Vagina (tissue), 2 donors: ENCODE measurements at places on chromosomes 12 and 14.

- no peaks in the 10 kb centered on the region for H3K27me3 ChIP-seq
- H3K27ac ChIP-seq = no peak overlapping the region
- H3K36me3 ChIP-seq = no peaks in the 10 kb centered on the region
- no peak for DNase-seq
- no peaks in the 10 kb centered on the region for H3K4me1 ChIP-seq
Observed at GRCh38 chr12:122190842-122191668, 8.1 kb downstream of the LRRC43 start.

GRCh38 chr12:42483521-42483790, 106.1 kb downstream of the PRICKLE1 start:
- peaks cover 27% of the 10 kb centered on the region for H3K4me1 ChIP-seq
- DNase-seq = no peak

- H3K36me3 ChIP-seq = no peaks in the 10 kb centered on the region
- no peaks in the 10 kb centered on the region for H3K27me3 ChIP-seq
- no peak for DNase-seq
- H3K4me3 ChIP-seq = no peak overlapping the region
- no peaks in the 10 kb centered on the region for H3K4me1 ChIP-seq
Observed at GRCh38 chr12:94498073-94498472, 38.4 kb upstream of the CEP83 start.

DNA sequence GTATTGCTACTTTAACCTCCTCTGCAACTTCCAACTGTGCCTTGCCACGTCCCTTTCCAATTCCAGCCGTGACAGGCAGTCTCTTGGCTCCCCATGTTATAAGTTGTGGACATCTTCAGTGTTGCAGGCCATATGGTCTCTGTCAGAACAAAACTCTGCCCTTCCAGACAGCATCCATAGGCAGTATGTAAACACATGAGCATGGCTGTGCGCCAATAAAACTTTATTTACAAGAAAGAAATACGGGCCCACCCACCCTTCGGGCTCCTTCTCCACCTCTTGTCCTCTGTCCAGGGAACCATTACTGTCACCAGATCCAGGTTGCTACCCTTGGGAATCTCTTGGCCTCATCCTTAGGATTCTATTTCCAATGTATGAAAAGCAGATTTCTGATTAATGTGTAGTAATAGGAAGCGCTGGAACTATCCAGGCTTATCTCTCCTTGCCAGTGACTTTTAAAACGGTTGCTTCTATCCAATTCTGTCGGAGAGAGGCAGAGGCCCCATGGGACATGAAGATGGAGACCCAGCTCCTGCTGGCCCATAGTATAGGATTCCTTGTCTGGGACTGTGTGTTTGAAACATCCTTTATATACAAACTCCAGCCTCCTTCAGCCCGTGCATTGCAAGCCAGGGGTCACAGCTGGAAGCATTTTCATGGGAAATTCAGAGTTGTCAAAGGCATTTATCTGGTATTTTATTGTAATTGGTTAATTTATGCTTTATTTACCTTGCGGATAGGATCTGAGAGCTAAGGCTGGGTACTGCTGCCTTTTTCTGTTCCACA, 114.4 kb downstream of the ZNF664 start:
- H3K4me3 ChIP-seq = no peak overlapping the region
- H3K4me1 ChIP-seq = peaks cover 11% of the 10 kb centered on the region
- H3K36me3 ChIP-seq = no peaks in the 10 kb centered on the region
- no peak overlapping the region for H3K27ac ChIP-seq
- DNase-seq = no peak

DNA sequence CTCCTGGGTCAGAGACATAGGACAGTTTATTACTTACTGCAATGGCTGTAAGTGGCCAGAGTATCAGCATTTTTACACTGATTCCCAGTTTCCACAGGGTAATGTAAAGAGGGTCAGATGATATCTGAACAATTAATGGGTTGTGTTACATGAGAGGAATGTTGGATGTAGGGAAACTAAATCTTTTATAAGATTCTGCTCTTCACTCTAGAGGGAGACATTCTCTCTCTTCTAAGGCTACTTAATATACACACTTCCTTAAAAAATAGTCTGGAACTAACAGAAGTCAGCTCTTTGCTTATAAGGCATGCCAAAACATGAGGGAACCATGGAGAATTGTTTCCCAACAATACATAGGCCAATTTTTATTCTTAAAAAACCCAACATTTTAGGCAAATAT, 389.8 kb downstream of the ETNK1 start:
- no peak overlapping the region for H3K27ac ChIP-seq
- no peaks in the 10 kb centered on the region for H3K27me3 ChIP-seq
- no peaks in the 10 kb centered on the region for H3K4me1 ChIP-seq
- no peak for DNase-seq

DNA sequence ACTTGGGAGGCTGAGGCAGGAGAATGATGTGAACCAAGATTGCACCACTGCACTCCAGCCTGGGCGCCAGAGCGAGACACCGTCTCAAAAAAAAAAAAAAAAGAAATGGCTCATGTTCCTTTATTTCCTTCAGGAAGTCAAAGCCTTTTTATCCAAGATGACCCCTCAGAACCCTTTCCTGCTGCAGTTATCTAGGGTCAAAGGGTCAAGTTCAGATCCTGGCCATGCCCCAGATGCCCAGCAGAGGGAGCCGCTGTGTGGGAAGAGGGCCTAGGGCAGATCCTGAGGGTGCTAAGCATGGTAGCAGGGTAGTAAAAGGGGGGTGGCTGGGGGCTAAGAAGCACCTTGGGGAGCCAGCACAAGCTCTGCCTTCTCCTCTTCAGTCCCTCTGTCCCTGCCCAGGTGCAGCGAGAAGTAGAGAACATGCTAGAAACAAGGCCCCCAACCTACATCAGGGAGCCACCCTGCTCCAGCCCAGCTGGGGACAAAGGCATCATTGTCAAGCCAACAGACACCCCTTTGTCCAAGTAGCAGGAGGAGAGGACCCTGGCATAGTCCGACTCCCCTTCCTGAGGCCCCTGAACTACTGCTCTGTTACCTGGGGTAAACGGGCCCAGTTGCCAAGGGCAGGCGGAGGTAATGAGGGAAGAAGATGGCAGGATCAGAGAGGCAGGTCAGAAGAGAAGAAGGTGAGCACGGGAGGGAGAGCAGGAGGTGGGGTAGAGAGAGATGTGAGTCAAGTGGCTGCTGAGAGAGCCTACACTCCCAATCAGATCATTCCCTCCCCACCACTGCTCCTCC, 6.5 kb downstream of the NFE2 start:
- no peaks in the 10 kb centered on the region for H3K4me1 ChIP-seq
- H3K36me3 ChIP-seq = no peaks in the 10 kb centered on the region
- H3K27ac ChIP-seq = no peak overlapping the region
- no peak overlapping the region for H3K4me3 ChIP-seq
- H3K27me3 ChIP-seq = no peaks in the 10 kb centered on the region

GRCh38 chr12:9132008-9132535, 16.4 kb upstream of the A2M start:
- no peak for DNase-seq
- no peak overlapping the region for H3K4me3 ChIP-seq
- no peak overlapping the region for H3K27ac ChIP-seq
- H3K36me3 ChIP-seq = no peaks in the 10 kb centered on the region
- no peaks in the 10 kb centered on the region for H3K4me1 ChIP-seq
- H3K27me3 ChIP-seq = no peaks in the 10 kb centered on the region

- H3K4me3 ChIP-seq = no peak overlapping the region
- no peak overlapping the region for H3K27ac ChIP-seq
- DNase-seq = no peak
- H3K4me1 ChIP-seq = no peaks in the 10 kb centered on the region
- no peaks in the 10 kb centered on the region for H3K36me3 ChIP-seq
- H3K27me3 ChIP-seq = no peaks in the 10 kb centered on the region
Observed at GRCh38 chr14:75915045-75915444, 66.8 kb downstream of the TGFB3 start.

- H3K36me3 ChIP-seq = no peaks in the 10 kb centered on the region
- no peak overlapping the region for H3K27ac ChIP-seq
- no peaks in the 10 kb centered on the region for H3K27me3 ChIP-seq
- H3K4me3 ChIP-seq = no peak overlapping the region
- no peak for DNase-seq
Observed at GRCh38 chr12:2581293-2582045, 213.3 kb upstream of the FKBP4 start.

DNA sequence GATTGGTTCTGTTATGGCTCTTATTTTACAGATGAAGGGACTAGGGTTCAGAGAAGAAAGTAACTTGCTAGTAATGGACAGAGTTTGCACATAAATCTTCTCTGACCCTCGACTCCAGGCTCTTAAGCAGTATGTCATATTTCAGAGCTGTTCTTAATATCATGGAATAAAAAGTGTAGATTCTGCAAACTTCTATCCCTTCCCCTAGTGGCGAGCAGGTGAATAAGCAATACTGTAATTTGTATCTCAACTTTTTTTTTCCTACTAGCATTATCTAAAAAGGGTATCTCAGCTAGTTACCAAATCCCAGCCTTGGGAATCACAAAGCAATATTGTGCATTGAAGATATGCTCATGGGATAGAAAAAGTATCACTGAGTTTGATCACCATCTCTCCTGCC, 83.2 kb downstream of the ANO4 start:
- H3K4me1 ChIP-seq = no peaks in the 10 kb centered on the region
- DNase-seq = no peak
- H3K27me3 ChIP-seq = no peaks in the 10 kb centered on the region
- no peak overlapping the region for H3K4me3 ChIP-seq
- no peaks in the 10 kb centered on the region for H3K36me3 ChIP-seq

DNA sequence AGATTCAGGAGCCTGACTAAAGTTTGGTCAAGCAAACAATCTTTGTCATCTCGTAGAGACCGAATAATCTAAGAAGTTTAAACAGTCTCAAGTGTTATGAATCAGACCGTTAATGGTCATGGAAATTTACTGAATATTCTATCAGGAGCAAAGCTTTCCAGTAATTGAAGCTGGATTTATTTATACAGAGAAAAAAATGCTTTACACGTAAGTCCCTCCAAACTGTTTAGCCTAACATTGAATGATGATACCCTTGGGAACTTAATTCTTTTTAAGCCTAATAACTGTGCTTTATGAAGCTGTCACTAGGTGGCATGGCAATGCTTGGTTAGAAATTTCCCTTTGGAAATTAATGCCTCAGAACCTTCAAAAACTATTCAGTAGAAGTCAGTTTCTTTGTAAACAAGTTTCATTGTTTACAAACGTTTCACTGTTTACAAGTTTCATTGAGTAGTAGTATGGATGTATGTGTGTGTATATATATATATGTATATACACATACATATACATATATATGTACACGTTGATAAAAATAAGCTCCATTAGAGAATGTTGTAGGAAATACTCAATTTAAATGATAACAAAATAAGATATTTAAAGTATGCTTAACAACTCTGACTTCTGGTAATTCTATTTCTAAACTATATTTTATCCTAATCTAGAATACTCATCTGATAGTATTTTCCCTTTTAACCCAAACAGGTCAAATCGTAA, 32.1 kb downstream of the DEPDC4 start:
- no peak for DNase-seq
- H3K36me3 ChIP-seq = no peaks in the 10 kb centered on the region
- H3K27ac ChIP-seq = peak overlapping the region; percentile 51

DNA sequence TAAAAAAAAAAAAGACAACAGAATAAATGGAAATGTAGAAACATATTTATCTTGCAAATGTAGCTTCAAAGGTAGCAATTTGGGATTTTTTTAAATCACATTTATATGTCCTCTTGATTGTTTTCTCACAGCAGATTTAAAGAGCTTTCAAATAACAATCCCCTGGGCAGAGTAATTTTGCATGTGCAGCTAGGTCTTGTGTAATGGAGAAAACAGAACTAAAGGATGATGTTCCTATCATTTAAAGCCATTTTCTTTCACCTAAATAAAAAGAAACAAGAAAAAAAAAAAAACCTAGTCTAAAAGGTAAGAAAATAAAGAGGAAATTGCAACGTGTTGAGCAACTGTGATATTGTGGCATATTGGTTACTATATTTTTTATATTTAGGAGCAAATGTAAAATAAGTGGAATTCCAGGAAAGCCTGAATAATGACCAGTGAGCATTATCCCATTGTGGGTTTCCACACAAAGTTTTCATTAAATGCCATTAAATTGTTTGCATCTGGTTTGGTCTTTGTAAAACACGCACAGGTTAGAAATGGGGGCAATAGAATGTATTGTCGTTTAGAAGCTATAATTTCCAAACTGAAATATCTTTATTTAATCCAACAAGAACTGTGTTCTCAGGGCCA, 215.6 kb downstream of the SLC6A15 start:
- DNase-seq = no peak
- H3K36me3 ChIP-seq = no peaks in the 10 kb centered on the region
- no peaks in the 10 kb centered on the region for H3K27me3 ChIP-seq
- no peak overlapping the region for H3K4me3 ChIP-seq
- no peaks in the 10 kb centered on the region for H3K4me1 ChIP-seq

DNA sequence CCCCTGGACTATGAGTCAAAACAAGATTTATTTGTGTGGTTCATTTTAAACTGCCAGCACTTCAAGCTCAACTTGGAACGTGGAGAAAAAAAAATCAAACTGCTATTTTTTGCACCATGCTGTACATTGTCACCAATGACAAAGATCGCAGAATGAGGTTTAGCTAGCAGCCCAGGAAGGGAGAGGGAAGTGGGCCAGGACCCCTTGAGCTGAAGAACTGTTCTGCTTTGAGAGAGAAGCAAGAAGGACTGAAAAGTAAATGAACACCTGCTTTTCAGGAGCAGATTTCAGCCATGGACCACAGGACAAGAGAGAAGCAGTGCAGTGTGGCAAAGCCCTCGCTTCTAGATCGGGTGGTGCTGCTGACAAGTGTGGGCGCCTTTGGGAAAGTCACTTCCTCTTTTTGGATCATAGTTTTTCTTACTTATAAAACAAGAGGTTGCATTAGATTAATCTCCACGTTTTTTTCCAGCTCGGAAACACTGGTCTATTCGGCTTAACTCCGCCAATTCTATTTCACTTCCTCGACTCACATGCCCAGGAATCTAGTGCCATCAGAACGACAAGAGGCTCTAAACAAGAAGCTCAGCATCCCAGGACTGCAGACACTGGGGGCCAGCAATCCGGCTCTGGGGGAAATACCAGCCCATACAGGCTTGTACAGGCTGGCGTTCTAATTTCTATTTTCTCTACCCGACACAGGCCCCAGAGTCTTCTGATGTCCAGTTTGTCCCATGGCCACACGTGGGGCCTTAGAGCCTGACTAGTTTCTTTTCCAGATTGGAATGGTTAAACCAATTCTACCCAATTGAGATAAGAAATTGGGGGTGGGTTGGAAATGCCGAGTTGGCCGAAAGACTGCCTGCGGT, 129.9 kb downstream of the CRACR2A start:
- no peaks in the 10 kb centered on the region for H3K36me3 ChIP-seq
- H3K4me1 ChIP-seq = no peaks in the 10 kb centered on the region
- no peak overlapping the region for H3K4me3 ChIP-seq
- no peak for DNase-seq

DNA sequence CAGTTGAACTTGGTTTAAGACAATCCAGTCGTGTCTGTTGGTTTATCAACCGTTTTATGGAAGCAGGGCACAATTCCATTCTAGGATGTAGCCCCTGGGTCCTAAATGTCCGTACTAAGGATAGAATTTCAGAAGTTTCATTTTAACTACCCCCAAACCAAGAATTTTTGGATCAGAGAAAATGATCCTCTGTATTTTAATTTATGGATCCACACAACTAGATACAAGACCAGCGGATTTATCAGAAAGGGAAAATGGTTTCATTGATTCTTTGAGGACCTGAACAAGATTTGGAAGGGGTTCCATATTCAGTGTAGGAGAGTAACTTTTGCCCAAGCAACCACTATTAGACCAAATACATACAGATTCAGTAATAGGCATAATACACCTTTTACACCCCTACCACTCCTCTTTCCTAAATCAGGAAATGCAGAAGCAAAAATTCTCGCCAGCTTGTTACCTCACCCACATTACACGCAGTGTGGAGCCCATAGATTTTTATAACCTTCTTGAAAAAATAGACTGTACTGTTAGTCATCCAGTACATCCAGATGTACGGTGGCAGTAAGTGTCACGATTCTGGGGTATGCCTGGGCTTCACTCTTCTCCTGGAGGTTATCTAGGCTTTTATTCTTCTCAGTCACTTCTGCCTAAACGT, 1.4 kb upstream of the FBXL14 start:
- DNase-seq = no peak
- no peaks in the 10 kb centered on the region for H3K27me3 ChIP-seq
